ENCODE measurements at places on chromosomes 12 and 14.

- DNase-seq = no peak
Measured at GRCh38 chr14:77006132-77006531, 22.4 kb downstream of the IRF2BPL start.

DNA sequence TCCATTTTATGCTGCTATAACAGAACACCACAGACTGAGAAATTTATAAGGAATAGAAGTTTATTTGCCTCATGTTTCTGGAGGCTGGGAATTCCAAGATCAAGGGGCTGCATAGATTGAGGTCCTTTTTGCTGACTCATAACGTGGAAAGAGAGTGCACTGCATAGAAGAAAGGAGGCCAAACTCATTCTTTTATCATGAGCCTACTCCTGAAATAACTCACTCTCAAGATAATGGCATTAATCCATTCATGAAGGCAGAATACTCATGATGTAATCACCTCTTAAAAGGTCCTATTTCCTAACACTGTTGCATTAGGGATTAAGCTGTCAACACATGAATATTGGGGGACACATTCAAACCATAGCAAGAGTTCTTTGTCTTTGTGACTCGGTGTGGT, 60.0 kb upstream of the FBXO33 start:
- no peak for DNase-seq

DNA sequence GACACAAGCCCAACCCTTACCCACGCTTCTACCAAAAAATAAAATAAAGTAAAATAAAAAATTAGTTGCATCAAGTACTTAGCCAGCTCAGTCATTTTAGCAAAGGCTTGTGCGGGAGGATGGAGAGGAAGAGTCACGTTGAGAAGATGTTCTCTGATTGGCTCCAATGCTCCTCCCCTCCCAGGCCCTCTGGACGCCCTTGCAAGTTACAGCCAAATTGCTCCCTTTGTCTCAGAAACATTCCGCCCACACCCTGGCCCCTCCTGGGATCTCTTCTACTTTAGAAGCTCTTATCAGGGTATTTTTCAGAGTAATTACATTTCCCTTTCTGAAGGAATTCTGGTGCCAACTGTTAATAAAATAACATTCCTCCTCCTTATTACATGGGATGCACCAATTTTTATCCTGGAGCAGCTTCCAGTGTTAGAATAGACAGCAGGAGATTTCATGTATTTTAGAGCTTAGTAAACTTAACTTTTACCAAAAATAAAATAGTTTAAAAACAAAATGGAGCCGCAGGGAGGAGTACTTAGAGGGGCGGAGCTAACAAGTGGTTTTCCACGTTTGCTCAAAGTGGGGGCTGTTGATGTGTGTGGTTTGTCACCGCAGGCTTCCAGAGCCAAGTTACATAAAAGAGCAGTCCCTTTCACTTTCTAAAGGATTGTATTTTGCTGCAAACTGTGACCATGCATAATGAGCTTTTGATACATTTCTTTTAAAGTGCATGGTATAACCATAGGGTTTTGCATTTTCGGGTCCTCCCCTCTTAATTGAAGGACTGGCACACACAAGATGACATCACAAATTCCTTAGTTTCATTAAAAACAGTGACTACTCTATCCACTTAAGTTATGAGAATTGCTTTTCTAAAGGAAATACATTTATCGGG, 71.7 kb upstream of the RAP1B start:
- no peak for DNase-seq

DNA sequence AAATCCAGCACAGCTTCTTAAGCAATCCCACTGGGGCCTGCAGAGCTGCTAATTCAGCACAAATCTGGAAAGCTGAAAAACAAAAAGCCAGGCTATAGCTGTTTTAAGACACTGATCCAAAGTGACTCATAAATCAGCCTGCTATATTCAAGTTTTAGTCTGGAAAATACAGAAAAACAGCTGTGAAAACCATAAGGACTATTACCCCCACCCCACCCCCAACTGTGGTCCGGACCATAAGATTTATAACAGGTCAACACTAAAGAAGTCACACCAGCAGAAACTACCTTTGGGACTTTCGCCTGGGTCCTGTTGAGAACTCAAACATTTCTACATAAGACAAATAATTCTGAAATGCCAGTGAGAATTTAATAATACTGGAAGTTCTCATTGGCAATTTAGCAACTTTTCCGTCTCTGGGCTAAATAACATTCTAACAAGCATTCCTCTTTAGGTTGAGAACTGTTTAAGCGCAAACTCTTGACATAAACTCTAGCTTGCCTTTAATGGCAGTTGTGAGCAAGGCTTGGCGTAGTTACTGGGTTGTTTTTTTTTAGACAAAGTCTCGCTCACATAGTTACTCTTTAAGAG, 3.3 kb downstream of the LRIG3 start:
- DNase-seq = no peak

DNA sequence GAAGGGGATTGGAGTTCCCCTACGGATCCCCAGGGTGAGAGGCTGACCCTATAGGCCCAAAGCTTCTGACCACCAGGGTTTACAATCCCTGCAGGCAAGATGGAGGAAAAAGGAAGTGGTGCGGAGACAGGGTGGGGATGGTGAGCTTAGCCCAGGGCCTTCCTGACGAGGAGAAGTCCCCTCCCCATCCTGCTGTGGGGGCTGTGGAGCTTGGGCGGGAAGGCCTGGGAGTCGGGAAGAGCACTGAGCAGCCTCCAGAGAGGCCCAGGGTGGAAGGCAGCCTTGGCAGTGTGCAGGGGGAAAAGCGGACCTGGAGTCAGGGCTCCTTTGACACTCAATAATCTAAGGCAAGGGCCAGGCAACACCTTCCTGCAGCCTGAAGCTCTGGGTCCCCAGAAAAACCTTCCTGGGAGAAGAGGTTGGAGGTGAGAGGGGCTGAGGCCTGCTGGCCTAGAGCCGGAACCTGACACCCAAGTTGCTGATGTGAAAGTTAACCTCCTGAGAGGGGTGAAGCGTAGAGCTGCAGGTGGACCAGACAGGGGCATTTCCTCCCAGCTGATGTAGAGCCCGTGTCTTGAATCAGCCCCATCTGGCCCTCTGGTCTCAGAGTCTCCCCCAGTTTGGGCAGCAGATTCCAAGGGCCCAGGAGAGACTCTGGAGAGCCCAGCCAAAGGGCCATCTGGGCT, 6.0 kb downstream of the HDAC7 start:
- DNase-seq = no peak

DNA sequence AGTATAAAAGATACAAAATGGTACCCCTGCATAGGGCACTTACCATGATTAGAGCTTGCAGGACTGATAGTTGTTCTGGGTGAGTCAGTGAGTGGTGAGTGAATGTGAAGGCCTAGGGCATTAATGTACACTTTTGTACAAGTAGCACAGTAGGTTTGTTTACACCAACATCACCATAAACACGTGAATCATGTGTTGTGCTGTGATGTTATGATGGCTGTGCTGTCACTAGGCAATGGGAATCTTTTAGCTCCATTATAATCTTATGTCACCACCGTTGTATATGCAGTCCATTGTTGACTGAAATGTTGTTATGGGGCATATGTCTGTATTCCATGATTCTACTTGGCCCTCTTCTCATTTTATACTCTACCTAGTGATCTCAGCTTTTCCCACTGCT, 11.8 kb downstream of the NUBPL start:
- DNase-seq = no peak

- no peak for DNase-seq
Measured at GRCh38 chr14:104843006-104843405, 22.1 kb upstream of the CEP170B start.

- no peak for DNase-seq
Measured at GRCh38 chr12:28057856-28058615, 85.5 kb upstream of the PTHLH start.

- no peak for DNase-seq
Measured at GRCh38 chr12:63150713-63151622, at the start of gene AVPR1A. TSS of gene AVPR1A (minus strand) at chr12:63151201. CDS start at chr12:63150836, 365 bp downstream.

GRCh38 chr14:58281969-58282368, 16.4 kb upstream of the ARID4A start:
- DNase-seq = no peak

- DNase-seq = no peak
Measured at GRCh38 chr12:45216983-45217485, 1.1 kb downstream of the ANO6 start.

DNA sequence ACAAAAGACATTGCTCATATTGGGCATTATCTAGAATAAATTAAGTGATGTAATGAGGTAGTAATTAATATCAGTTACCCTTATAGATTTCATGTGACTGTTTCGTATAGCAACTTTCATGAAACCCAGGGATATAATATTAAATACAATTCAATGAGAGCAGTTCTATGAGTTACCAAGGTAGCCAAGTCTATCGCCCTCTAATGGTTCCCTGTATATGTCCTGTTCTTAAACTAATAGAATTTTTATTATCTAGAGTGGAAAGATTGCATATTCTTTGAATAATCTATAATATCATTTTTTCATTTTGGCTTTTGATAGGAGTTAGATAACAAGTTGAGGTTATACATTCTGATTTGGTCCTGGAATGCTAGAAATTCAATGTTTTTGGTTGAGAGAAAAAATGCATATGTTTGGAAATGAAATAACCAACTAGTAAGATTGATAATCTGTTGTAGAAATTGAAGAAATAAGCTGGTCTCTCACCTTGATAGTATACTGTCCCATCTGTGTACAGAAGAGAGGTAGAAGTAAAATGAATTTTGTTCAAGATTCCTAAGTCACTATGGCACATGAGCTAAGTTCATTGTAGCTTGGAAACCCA, 59.7 kb downstream of the SCFD1 start:
- DNase-seq = no peak

- no peak for DNase-seq
Measured at GRCh38 chr12:129984106-129984505, 80.3 kb upstream of the TMEM132D start.

DNA sequence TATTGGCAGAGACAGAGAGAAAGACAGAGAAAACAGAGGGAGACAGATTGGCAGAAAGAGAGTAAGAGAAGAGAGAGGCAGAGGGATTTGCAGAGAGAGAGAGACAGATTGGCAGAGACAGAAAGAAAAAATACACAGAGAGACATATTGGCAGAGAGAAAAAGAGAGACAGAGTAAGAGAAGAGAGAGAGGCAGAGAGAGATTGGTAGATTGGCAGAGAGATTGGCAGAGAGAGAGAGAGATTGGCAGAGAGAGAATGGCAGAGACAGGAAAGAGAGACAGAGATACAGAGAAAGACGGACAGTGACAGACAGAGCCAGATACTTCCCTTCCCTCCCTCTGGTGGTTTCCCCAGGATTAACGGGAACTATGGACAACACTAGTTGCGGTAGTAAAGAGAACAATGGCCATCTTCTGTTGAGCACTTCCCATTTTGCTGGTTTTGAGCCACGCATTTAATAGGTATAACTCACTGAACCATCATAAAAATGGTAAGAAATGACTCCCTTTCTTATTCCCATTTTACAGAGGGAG, 2.6 kb upstream of the NOS1 start:
- DNase-seq = no peak

- DNase-seq = no peak
Measured at GRCh38 chr12:109538191-109538863, 35.0 kb downstream of the MMAB start.

GRCh38 chr12:109120557-109120956, 4.2 kb downstream of the ACACB start:
- DNase-seq = no peak

GRCh38 chr14:101630056-101630965, 69.0 kb downstream of the DIO3 start:
- DNase-seq = no peak

GRCh38 chr14:74571441-74571841, 40.6 kb downstream of the LTBP2 start:
- DNase-seq = no peak

DNA sequence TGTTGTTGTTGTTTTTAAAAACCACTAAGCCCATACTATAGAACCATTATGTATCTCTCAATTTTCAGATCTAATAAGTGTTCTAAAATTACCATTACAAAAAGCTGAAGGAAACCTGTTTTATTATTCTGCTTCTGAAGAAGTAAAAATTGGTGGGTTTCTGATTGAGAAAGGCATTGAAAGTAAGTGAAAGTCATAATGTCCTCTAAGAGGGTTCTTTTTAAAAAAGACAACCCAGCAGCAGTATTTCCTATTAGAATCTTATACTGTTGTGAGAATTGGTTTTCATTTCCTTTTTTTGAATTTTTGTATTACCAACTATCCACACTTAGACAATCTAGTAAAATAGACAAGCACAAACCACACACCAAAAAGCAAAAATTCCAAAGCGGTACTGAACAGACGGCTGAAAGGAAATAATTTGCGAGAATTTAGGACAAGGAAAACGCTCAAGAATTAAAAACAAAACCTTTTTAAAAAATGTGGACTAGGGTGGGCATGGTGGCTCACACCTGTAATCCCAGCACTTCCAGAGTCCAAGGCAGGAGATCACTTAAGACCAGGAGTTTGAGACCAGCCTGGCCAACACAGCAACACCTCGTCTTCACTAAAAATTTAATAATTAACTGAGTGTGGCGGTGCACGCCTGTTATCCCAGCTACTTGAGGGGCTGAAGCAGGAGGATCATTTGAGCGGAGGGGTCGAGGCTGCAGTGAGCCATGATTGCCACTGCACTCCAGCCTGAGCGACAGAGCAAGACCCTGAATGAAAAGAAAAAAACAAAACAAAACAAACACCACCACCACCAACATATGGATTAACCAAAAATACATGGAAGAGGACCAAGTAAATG, 66.7 kb upstream of the AP4S1 start:
- no peak for DNase-seq

GRCh38 chr14:64114166-64114565, 180.0 kb downstream of the ESR2 start:
- no peak for DNase-seq

- DNase-seq = no peak
Measured at GRCh38 chr12:111254106-111254505, 114.8 kb downstream of the PHETA1 start.

GRCh38 chr12:76445462-76445861, 97.2 kb upstream of the BBS10 start:
- no peak for DNase-seq

GRCh38 chr14:104735830-104736642, 12.0 kb downstream of the ADSS1 start:
- no peak for DNase-seq

DNA sequence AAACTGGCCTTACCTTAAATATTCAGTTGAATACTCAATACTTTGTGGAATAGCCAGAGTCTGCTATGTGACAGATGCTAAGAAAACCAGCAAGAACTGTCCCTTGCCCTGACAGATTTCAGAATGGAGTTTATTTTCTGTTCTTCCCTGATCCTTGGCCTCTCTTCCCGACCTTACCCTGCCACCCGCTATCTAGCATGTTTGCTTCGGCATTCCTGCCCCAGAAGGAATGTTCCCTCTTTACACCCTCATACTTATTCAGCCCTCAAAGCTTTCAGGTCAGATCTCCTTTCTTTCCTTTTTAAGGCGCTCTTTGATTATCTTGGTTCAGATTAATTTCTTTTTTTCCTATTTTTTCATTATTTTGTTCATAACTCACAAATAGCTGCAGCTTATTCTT, 21.8 kb downstream of the SUSD6 start:
- DNase-seq = no peak

- DNase-seq = no peak
Measured at GRCh38 chr14:93232159-93232558, 25.1 kb downstream of the UBR7 start.

DNA sequence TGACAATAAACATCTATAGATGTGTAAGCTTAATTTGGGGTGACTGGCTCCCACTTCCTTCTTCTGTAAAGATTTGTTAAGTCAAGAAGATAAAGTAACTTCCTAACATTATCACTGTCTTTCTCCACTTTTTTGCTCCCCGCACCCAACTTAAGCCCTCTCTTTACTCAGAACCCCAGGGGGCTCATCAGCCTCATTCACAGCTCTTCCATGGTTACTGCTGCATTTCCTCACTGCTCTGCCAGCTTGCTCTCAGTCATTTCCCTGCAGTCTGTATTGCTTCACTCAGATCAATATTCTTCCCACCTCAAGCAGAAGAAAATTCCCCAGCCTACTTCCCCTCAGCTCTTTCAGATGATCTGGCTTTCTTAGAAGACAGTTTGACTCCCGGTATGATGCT, 102.0 kb downstream of the PIK3C2G start:
- DNase-seq = no peak
